ENCODE measurements at places on chromosomes 13 and 19.

- DNase-seq: no peak
Observed at GRCh38 chr13:19123502-19123901, 58.1 kb downstream of the TUBA3C start.

- no peak for DNase-seq
Observed at GRCh38 chr13:95723438-95723837, 46.5 kb downstream of the DNAJC3 start.

- DNase-seq: no peak
Observed at GRCh38 chr13:94558716-94559115, 37.2 kb downstream of the TGDS start.

- DNase-seq: no peak
Observed at GRCh38 chr13:44969551-44970484, 19.5 kb downstream of the NUFIP1 start.

GRCh38 chr13:112967686-112968379 is 1.2 kb upstream of the MCF2L start:
- DNase-seq: no peak

GRCh38 chr13:102517959-102518358 is 78.8 kb upstream of the TPP2 start:
- DNase-seq: no peak
